Left renal pelvis (tissue), 4 donors: ENCODE measurements at places on chromosomes 1 and 21. TPM values are rescaled to one million over a fixed set of nuclear protein-coding genes. Genes with fewer than 3 reads are reported as not detected.

The ACTL8 gene
- not detected for polyA plus RNA-seq

- no peak for DNase-seq
Measured at GRCh38 chr1:54310439-54311328, 95.5 kb downstream of the SSBP3 start.

DNA sequence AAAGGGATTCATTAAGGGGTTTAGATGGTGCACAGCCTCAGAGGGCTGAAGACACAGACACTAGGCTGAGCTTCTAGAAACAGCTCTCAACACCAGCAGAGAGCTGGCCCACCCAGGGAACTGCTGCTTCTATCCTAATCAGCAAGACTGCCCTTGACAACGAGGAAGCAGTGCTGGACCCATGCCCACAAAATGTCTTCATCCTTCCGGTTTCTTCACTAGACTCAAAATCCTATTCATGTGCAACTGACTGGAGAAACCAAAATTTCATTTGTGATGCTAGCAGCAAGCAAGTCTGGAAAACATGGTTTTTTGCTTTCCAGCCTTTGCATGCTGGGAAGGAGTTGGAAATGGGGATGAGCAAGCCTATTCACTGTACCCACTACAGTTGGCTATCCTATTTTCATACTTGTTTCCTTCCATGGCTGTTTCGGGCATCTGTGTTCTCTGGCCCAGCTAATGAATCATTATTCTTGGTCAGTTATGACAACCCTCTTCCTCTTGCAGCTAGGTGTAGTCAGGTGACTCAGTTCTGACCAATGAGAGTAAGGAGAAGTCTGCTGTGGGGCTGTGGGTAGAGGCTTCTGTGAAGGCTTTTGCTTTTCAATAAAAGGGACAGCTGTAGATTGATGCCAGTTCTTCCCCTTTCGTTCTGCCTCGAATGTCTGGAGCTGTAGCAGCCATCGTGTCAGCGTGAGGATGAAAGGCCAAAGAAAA is 14.6 kb upstream of the TMEM61 start:
- no peak for DNase-seq

DNA sequence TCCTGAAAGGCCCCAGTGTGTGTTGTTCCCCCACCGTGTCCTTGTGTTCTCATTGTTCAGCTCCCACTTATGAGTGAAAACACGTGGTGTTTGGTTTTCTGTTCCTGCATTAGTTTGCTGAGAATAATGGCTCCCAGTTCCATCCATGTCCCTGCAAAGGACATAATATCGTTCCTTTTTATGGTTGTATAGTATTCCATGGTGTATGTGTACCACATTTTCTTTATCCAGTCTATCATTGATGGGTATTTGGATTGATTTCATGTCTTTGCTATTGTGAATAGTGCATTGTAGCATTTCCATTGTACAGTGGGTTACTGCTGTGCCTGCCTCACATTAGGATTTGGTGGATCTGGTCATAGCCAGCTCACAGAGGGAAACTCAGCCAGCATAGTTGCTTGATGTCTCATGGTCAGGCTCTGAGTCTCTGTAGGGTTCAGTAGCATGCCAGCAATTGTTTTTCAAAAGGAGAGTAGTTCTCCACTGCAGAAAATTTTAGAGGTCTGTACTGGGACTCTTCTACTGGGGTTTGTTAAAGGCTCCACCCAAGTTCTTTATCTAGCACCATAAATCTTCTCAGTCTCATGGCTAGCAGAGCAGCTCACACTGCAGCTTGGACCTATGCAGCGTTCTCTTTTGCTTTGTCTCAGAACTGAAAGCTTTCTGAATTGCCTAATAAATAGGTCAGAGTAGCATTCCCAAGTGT is 41.0 kb downstream of the RUNX3 start:
- DNase-seq, result no peak

The RABGGTB gene
- 89.9 TPM for polyA plus RNA-seq

DNA sequence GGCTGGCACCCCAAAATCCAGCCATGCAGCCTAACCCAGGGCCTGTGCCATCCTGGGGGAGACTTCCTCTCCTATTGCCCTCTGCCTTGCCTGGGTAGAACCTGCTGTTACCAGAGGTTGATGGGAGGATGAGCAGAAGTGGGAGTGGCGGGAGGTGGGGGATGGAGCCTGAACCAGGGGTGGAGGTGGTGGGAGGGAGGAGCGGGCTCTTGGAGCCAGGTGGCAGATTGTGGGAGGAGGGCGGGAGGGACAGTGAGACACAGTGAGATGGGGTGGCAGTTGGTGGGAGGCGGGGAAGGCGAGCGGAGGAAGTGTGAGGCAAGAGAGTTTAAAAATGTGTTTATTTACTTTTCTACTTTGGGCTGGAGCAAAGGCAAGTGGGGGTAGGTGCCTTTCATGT is 87.3 kb downstream of the KCNJ6 start:
- DNase-seq, result no peak

DNA sequence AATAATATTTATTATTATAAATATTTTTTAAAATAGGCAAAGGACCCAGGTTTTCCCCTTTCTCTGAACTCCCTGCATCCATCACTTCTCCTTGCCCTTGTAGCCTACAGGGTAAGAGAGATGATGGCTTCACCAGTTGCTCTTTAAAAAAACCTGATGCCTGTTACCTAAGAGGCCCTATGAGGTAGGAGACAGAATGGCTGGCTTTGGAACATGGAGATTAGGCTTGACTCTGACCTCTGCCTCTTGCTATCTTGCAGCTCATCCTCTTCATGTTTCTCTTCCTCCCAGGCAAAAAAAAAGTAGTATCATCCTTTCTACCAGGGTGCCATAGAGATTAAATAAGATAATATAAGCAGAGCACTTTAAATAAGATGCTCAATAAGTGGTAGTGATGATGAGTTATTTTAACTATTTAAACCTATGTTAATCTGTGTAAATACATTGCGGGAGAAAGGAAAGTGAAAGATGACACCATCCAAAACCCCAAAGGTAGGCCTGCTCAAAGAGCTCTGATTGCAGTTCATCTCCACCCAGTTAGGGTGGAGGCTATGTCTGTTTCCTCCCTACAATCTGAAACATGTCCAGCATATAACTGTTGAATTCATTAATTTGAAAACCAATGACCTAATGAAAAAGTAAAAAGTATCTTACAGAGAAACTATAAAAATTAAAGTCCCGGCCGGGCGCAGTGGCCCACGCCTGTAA is 51.8 kb downstream of the RGS2 start:
- DNase-seq, result no peak

DNA sequence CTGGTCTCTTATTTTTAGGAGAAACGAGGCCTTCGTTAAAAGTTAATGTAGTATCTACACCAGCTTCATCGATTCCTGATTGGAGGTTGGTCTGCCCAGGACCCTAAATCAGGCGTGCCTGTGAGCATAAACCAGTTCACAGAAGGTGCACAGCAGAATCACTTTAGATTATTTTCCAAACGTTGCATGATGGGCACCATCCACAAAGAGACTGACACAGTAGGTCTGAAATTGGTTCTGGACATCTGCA is 256 bp upstream of the TARBP1 start:
- no peak for DNase-seq

DNA sequence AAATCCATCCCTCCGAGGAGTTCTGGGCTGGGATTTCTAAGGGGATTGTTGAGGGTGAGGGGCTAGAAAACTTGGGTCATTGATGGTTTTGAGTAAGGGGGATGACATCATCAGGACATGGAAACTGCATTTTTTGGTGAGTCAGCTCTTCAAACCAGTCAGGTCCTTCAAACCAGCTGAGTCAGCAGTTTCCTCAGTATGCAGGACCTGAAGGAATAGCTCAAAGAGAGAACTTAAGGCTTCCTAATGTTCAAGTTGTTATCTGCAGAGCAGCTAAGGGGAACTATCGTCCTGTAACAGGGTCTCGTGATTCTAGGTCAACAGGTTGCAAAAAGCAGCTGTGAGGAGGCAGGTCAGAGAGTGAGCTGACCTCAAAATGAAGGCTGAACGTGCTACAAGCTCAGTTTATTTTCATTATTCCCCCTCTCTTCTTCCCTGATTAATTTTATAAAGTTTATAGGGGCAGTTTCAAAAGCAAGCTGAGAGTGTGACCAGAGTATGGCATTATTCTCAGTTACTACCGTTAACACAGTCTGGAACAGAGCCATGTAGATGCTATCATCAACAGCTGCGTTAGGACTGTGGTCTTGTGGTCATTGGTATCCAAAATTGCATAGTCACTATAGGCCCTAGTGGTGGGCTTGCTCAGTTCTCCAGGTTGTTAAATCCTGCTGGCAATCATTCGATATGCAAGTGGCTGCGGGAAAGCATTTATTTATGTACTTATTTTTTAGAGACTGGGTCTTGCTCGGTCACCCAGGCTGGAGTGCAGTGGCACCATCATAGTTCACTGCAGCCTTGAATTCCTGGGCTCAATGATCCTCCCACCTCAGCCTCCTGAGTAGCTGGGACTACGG is 10.7 kb upstream of the SDC3 start:
- DNase-seq, result no peak

The PTPRC gene
- 5.6 TPM for polyA plus RNA-seq

DNA sequence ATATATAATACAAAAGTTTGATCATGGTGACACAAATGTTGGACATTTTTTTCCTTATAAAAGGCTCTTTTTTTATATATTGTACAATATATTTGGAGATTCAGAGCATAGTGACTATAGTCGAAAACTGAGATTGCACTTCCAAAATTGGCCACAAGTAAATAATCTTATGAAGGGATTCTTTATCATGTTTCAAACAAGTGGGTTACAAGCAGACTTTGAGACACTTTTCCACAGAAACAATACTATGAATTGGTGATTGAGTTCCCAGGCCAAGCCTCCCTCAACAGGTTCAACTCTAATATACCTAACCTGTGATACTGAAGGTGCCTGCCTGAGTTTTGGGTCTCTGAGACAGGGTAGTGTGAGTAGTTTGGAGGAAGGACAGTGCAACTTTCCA is 13.8 kb downstream of the LEPR start:
- no peak for DNase-seq

The AVPR1B gene
- 0.48 TPM for polyA plus RNA-seq

DNA sequence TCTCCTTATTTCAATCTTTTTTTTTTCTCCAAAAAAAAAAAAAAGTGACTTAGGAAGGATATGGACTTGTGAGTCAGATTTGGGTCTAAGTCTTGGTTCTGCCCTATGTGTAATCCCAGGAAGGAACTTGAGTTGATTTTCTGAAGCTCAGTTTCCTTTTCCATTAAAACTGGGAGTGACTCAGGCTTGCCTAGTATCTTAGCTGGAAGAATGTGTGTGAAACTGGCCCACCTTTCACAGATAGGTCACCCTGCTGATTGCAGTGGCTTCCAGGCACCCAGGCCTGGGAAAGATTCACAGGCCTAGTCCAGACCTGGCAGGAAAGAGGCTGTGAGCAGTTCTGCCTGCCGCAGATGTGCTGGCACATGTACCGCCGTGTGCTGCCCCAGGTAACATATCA is 218.3 kb upstream of the HOOK1 start:
- no peak for DNase-seq

The TSSK3 gene
- polyA plus RNA-seq, result 3.4 TPM

- DNase-seq, result peak; percentile 16
Measured at GRCh38 chr1:208528578-208529240, 284.5 kb upstream of the PLXNA2 start.

- no peak for DNase-seq
Measured at GRCh38 chr21:38646213-38646837, 148.0 kb upstream of the ERG start.

The DENND2D gene
- 20.0 TPM for polyA plus RNA-seq

DNA sequence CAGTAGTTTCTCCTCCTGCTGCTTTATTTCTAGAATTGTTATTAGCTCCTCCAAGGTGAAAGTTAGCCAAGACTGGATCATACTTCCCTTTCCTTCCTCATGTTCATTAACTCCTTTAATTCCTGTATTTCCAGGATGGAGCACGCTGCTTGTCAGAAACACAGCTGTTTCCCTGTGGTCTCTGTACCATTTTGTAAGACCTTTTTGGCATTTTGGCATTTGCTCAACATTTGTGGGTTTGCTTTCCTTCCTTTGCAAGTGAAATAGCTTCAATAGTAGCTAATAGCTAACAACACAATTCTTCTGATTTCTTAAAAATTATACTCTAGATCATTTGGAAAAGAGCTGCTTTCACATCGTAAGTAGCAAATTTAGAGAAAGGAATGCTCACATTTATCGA is 44.3 kb upstream of the HPDL start:
- DNase-seq, result no peak

GRCh38 chr1:35269201-35269988 is 886 bp downstream of the ZMYM4 start:
- no peak for DNase-seq

- no peak for DNase-seq
Measured at GRCh38 chr1:150149271-150150132, at the start of gene PLEKHO1. Gene PLEKHO1 (plus strand): TSS chr1:150149916. CDS start chr1:150150258, 342 bp downstream.

The CHIA gene
- not detected for polyA plus RNA-seq

DNA sequence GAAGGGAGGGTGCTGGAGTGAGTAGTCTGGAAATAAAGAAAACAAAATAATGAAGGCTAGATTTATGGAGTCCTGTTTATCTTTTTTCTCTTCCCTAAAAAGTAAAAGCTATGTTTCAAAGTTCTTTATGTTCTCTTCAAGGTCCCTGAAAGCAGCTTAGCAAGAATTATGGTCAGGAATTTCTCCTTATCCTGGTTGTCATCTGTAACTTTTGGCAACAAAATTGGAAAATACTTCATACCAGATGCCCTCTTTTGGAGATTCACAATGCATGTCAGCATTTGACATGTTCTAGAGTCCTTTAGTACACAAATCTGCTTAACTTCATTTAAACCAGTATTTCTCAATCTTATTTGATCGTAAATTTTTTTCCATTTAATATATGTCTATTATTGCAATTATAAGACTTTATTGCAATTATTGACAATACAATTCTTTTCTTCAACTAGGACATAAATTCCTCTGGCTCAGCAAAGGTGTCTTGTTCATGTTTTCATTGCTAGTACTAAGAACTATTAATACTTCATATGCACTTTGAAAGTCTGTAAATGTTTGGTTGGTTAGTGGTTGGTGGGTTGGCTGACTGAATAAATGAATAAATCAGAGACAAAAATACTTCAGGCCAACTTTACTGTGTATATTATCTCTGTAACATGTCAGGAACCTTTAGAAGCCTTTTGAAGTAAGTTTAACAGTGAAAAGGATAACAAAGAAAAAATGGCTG is 101.5 kb downstream of the ATP1B1 start:
- DNase-seq, result no peak

GRCh38 chr1:72140222-72140621 is 142.1 kb downstream of the NEGR1 start:
- no peak for DNase-seq

GRCh38 chr1:109722908-109723691 is 11.0 kb downstream of the GSTM5 start:
- DNase-seq, result no peak

The BCAS2 gene
- polyA plus RNA-seq, result 75.3 TPM

The AGMAT gene
- 1.2 TPM for polyA plus RNA-seq
